Kidney glomerular epithelial cell (primary cell): ENCODE measurements at places on chromosomes 7 and 10.

DNA sequence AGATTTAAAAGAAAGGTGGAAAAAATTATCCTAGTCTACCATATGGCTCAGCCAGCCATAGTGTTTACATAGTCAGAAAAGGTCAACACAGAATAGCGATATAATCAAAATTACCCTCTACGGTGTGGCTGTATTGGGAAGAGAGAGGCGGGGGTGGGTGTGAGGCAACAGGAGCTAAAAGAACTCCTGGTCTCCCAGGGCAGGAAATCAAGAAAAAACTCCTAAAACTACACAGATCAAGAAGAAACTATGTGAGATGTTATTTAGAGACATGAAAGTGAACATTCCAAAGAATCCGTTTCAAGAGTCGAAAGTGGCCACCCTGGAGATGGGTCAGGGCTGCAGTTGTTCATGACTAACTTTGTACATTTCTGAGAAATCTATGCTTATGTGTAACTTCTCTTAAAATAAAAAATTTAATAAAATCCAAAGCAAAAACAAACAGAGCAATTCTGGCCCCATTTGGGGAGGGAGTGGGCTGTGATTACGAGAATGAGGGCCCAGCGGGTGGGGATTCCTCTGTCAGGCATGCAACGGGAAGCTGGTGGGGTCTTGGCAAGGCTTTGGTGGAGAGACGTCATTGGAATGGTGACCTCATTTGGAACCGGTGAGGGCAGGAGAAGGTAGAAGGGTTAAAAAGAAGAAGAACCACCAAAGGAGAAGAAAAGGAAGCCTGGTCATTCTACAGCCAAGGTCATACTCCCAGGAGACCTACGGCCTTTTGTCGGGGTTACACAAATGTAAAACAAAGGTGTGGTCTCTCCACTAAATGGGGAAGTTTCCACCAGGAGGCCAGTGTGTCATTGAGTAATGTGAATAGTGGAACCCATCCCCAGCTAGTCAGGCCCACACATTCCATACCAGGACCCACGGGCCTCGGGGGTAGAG, 71.2 kb upstream of the DUSP5 start:
- peak; percentile 91 for DNase-seq

GRCh38 chr7:100141555-100141949, 7.2 kb upstream of the LAMTOR4 start:
- DNase-seq: no peak

GRCh38 chr7:77687747-77688144, 8.5 kb upstream of the RSBN1L start:
- DNase-seq: no peak

DNA sequence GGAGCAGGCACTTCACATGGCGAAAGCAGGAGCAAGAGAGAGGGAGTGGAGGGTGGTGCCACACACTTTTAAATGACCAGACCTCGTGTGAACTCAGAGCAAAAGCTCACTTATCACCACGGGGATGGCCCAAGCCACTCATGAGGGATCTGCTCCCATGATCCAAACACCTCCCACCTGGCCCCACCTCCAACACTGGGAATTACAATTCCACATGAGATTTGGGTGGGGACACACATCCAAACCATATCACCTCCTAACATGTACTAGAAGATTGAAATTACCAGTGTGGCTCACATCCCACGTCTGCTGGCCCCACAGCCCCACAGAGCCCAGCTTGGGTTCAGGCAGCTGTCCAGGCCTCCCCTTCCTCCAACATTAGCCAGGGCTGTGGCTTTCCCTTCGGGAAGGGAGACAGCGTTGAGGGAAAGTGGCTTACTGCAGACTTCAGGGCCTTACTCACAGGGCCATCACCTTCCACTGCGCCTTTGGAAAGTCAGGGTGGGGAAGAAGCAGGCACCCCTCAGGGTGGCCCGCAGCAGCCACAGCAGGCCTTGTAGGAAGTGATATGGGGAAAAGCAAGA, 7.7 kb downstream of the DEPP1 start:
- no peak for DNase-seq

DNA sequence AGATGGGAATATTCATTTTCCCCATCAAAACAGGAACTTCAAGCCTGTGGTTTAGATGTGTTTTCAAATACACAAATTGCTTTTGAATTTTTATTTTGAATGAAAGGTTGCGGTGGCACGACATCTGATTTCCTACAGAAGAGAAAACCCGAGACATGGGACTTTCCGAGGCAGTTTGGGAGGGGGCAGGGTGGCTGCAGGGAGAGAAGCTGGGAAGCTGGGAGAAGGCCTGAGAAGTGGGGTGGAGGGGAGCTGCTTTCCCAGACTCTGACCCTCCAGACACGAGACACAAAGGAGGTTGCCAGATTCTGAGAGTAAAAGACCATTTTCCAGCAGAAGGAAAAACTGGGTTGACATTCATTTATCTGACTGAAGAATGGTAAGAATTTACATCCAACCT, 19.6 kb downstream of the TMEM176A start:
- DNase-seq: no peak

DNA sequence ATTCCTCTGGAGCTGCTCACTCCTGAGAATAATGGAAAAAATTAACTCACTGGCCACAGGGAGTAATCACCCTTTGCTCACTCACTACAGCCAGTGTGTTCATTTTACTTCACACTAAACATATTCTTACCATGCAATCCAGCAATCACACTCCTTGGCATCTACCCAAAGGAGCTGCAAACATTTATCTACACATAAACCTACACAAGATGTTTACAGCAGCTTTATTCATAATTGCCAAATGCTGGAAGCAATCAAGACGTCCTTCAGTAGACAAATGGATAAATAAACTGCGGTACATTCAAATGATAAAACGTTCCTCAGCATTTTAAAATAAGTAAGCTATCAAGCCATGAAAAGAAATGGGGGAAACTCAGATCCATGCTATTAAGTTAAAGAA, 34.2 kb upstream of the POM121L12 start:
- DNase-seq: no peak

- no peak for DNase-seq
These were observed 68.8 kb upstream of the INHBA start for GRCh38 chr7:41771717-41772116.

- peak; percentile 97 for DNase-seq
These were observed at the start of gene BAZ1B for GRCh38 chr7:73522105-73522872. BAZ1B (minus strand) TSS chr7:73522293; CDS start chr7:73521933, 360 bp downstream.

DNA sequence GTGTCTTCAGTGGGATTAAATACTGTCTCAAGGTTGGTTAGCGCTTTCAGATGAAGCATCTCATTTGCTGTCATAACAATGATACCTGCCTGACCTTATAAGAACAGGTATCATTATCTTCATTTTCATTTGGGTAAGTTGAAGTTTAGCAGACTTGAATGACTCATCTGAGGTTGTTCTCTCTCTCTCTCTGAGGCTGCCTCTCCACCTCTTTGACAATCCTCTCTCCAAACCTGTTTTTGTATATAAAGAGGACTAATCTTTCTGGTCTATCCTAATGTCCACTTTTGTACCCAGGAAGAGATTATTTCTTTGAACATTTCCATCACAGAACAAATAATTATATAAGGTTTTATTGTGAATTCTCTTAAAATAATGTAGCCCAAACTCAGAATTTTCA, 291.4 kb downstream of the KLF6 start:
- DNase-seq: no peak

DNA sequence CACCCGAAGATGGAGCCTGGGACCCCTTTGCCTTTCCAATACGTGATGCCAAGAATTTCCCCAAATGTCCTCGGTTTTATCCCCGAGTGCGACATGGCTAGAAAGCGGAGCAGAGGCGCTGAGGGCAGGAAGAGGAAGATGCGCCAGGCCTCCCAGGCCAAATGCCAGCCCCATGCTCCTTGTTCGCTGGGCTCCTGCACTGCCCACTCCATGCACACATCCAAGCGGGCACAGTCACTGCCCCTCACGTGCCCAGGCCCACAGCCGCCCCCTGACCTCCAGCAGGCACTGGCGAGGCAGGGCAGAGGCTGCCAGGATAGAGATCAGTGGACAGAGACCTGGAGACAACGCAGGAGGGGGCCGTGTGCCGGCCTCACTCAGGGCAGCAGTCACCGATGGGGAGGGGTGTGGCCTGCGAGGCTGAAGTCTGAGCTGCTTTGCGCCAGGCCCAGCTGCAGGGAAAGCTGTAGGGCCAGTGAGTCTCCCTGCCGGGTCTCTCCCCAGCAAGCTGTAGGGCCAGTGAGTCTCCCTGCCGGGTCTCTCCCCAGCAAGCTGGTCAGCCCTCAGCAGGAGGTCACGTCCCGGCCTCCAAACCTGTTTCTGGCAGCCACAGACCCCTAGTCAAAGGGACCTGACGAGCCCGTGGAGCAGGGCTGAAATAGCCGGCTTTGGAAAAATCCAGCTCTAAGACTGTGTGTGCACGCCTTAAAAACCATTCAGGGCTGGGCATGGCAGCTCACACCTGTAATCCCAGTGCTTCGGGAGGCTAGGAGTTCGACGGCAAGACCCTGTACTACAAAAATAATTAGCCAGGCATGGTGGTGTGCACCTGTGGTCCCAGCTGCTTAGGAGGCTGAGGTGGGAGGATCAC, 100.6 kb upstream of the DIP2C start:
- DNase-seq: no peak

GRCh38 chr10:4081685-4082111, 296.7 kb upstream of the KLF6 start:
- no peak for DNase-seq

DNA sequence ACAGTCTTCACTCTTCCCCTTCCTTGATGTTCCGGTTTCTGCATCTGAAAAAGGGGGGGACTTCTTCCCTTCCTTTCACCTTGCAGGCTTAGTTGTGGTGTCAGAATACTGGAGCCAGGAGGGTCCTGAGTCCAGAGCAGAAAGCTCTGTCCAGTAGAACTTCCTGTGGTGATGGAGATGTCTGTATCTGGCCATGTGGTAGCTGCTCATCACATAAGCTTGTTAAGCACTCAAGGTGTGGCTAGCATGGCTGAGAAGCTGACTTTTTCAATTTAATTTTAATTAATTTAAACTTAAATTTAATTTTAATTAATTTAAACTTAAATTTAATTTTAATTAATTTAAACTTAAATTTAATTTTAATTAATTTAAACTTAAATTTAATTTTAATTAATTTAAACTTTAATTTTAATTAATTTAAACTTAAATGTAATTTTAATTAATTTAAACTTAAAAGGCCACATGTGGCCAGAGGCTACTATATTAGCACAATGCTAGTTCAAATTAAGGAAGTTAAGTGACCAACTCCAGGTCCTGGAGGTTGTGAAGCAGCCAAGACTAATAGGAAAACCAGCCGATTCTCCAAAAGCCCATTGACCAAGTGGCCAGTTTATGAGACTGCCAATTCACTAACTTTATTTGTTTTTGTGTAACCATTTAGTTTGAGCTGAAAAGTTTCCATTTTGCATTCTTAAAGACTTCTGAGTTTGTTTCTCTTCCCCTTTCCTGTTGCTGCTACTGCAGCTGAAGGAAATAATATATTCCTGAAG, 16.3 kb downstream of the MSRB2 start:
- DNase-seq: no peak

- no peak for DNase-seq
These were observed 317.7 kb downstream of the GLRX3 start for GRCh38 chr10:130453721-130454542.

GRCh38 chr7:123738356-123738755, 10.4 kb downstream of the WASL start:
- no peak for DNase-seq
